Activated CD4-positive, alpha-beta T cell treated with anti-CD3 and anti-CD28 coated beads for 24 hours (primary cell): ENCODE measurements at places on chromosomes 1 and 21.

- no peak for DNase-seq
Observed at GRCh38 chr1:245730801-245731200, 576.0 kb downstream of the KIF26B start.

GRCh38 chr1:178506669-178507068 lies 6.2 kb upstream of the TEX35 start:
- DNase-seq: no peak

GRCh38 chr1:173554089-173554488 lies 48.8 kb downstream of the SLC9C2 start:
- no peak for DNase-seq

GRCh38 chr21:32772281-32773047 lies 909 bp upstream of the PAXBP1 start:
- peak; percentile 53 for DNase-seq

- no peak for DNase-seq
Observed at GRCh38 chr1:8465692-8466091, 147.8 kb downstream of the SLC45A1 start.
